ENCODE measurements at places on chromosomes 6 and 20.

- DNase-seq, result no peak
These were observed 13.1 kb upstream of the DEK start for GRCh38 chr6:18277237-18278006.

DNA sequence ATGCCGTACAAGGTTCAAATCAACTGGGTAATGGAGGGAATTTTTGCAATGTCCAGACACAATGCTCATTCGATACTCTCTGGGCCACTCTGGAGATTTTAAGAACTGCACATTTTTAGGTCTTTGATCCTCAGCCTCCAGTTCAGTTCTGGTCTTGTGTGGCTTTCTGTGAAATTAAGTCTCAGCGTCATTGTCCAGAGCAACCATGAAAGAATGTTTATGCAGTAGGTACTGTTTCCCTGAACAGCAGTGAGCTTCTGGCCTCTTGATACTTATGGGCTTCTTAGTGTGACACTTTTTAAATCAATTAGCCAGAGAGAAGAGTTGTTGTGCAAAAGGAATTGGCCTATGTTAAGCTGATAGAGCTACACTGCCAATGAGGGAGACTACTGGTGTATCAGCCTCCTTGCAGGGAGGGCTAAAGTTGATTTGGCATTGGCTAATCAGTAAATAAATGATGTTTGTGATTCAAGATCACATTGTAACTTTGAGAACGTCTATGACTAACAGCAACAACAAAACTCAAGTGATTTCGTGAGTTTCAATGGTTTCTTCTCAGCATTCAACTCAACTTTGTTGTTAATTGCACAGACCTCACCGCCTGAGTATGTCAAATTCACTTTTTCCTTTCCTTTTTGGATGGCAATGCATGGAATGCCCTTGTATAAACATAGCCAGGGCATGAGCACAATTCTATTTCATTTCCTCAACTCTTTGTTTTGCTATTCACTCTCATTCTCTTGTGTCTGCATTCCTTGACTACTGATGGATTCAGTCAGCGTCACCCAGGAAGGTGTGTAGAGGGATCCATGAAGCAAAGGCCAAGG lies 85.1 kb downstream of the GJA1 start:
- DNase-seq, result no peak

GRCh38 chr6:4017058-4017739 lies 61.7 kb downstream of the FAM217A start:
- peak; percentile 25 for DNase-seq

GRCh38 chr6:99611148-99611547 lies 4.5 kb downstream of the PRDM13 start:
- DNase-seq, result no peak

DNA sequence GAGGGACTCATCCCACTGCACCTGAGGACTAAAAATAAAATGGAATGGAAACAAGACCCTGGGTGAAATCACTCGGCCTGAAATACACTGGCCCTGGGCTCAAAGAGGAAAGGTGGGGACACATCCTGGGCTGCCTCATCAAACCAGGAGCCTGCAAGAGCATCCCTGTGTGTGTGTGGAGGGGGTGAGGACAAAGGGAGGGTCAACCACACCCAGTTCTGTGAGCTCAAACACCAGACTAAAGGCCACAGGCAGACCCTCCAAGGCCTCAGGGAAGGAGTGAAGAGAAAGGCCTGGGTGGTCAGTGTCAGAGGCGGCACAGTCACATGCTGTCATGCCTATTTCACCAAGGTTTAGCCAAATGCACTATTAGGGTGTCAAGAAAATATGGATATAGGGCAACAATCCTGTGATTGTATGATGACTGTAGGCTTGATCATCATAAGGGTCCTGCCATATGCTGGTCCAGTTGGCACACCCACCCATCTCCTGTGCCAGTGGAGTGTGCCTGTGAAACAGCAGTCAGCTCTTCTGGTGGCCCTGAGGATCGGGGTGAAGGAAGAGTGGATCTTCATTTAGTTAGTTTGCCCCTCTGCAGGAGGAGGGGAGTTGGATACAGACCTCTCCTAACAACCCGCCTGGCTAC lies 28.9 kb downstream of the SRSF3 start:
- DNase-seq, result no peak

GRCh38 chr6:2639167-2639566 lies 111.6 kb downstream of the MYLK4 start:
- DNase-seq, result no peak

DNA sequence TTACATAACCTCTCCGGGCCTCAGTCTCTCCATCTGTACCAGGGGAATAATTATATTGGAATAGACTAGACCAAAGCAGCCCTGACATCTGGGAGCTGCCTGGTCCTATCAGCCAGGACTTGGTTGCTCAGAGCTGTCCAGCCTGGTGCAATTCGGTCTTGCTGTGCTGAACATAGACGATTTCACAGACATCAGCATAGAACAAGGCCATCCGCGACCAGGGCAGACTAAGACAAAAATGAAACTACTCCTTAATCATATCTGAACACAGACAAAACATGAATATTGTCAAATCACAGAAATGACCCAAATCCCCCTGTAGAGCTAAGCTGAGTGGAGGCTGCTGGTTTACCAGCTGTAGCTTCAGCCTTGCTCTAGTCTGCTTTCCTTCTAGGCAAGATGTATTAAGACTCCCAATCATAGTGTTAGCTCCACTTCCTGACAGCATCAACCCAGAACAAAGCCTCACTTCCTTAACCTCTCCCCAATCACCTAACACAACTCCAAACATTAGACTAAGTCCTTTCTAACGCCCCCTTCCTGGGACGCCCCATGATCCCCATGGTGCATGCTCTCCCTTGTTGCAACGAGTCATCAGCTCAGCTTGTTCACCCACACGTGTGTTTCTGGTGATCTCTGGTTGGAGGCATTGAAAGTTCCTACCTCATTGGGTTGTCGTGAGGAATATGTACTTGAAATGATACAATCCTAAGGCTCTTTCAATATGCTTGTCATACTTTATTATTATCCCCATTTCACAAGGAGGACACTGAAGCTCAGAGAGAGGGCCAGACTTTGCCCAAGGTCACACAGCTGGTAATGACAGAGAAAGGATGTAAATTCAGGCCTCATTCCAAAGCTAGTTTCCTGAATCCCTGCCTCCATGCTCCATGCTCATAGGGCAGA lies 3.5 kb upstream of the MAPK13 start:
- DNase-seq, result no peak

DNA sequence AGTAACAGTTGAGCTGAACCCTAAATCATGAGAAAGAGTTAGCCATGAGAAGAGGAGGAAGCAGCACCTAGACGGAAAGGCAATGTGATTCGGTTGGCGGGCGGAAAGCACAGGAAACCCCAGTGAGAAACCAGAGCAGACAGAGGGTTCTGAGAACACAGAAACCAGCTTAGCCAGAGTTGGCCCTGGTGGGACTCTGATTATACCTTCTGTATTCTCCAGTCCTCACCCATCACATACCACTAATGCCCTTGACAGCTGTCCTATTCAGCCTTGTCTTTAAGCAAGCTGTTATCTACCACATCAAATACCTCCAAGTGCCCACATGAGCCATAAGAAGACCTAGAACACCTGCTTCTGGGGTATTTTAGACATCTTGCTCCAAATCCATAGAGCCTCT lies 58.9 kb upstream of the LRRC1 start:
- no peak for DNase-seq

DNA sequence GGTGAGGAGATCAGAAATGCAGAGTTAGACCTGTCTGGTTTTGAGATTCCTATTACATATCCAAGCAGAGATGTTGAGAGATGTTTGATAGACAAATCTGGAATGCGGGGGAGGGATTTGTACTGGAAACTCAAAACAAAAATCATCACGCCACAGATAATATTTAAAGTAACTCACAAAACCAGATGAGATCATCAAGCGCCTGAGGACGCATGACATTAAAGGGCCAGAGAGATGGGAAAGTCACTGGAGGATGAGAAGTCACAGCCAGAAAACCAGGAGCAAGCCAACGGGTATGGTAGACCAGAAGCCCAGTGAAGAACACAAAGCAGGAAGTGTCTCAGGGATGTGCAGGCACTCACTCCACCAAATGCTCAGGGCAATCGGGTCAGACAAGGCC lies 87.7 kb downstream of the DLL1 start:
- no peak for DNase-seq

- no peak for DNase-seq
These were observed 229.5 kb upstream of the FOXQ1 start for GRCh38 chr6:1082285-1082935.

DNA sequence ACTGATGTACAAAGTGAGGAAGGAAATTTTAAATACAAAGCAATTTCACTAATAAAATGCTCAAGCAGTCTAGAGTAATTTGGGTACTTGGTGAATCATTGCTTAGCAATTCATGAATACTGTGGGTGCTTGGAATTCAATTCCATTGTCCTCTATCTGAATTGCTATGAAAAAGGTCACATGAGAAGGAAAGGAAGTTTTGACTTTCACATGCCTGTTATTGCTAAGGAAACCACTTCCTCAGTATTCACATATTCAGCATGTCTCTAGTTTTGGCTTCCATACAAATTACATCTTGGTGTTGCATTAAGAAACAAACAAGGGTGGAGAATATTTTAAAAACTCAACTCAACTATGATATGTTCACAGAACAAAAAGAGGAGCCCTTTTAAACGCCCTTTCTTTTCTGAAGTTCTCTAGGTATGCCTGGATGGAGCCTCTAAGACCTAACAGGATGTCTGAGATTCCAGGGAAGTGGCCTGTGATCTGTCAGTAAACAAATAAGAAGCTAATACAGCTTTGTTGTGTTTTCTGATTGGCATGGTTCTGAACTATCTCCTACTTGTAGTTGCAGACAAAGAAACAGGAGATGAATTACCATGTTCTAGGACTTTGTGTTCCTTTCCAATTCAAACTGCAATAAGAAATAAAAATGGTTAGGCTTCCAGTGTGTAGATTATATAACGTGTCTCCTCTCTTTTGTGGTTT lies 190.4 kb downstream of the OGFRL1 start:
- no peak for DNase-seq

DNA sequence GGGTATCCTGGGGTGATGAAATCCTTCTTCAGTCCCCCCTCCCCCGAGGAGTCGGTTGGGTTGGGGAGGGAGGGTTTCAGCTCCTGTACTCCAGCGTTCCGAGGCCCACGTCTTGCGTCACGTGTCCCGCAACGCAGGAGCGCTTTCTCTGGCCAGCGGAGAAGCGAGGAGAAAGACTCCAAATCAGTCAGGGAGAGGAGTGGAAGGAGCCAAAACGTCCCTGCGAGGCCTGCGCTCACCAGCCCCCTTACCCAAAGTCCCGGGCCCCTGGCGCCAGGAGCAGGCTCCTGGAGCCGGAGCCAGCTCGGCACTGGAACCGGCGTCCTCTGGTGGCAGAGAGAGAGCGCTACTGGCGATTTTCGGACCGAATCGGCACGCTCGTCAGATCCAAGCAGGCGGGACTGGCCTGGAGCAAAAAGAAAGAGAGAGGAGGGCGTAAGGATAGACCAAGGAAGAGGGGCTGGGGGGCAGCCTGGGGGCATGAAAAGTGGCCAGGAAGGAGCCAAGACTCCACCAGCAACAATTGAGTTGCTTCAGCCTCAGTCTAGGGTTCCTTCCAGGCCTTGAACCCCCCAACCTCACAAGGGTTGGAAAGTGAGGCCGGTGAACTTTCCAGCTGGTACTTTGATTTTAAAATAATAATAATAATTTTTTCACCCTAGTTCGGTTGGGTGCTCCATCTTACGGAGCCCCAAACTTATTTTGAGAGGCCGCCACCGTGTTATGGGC lies at the start of gene GNAS:
Gene GNAS, plus strand, starts transcription at position 174 of the 729 bp plus-strand sequence.
- DNase-seq, result no peak

DNA sequence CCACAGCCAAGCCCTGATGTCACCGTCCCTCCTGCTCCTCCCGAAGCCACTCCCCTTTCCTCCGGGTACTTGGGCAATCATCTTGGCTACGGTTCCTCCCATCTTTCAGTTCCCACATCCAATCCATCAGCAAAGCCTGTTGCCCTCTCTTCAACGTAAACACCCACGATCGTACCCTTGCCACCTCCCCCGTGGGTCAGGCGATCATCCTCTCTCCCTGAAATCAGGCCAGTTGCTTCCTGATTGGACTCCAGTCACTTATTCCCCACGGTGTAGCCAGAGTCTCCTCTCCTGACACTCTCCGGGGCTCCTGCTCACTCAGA lies 44.5 kb downstream of the SULF2 start:
- no peak for DNase-seq

DNA sequence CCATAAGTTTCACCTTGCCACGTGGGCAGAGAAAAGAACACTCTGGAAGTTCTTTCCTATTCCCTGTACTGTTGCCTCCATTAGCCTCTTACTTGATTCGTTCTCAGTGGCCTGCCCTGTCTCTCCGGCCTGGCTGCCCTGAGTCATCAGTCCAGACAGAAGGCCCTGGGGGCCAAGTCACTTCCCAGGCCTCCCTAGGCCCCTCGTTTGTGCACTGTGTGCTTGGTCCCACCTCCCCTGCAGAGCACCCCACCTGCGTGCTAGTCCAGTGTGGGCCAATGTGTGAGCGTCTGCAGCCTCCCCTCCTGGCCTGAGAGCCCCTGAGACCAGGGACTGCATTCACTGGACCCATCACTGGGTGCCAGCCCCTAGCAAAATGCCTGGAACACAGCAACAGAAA lies 191.2 kb upstream of the RREB1 start:
- no peak for DNase-seq

GRCh38 chr6:127466416-127466815 lies 7.2 kb upstream of the KIAA0408 start:
- DNase-seq, result no peak

- DNase-seq, result no peak
These were observed 44.9 kb upstream of the CRISP1 start for GRCh38 chr6:49911252-49911651.

DNA sequence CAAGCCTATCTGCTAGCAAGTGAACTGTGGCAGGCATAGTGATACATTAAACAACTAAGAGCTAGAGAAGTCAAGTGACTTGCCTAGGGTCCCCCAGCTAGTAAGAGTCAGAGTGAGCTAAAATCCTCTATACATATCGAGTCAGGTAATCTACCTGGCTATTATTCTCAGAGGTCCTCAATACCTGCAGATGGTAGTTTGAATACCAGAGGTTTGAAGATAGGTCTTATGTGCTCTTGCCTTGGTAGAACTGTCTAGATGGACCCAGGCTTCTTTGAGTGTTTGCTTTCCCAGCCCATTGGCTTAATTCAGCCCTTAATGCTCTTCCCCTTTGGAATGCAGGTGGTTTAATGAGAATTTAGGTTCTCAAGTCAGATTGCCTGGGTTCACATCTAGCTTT lies 1.1 kb downstream of the ERGIC3 start:
- DNase-seq, result no peak

DNA sequence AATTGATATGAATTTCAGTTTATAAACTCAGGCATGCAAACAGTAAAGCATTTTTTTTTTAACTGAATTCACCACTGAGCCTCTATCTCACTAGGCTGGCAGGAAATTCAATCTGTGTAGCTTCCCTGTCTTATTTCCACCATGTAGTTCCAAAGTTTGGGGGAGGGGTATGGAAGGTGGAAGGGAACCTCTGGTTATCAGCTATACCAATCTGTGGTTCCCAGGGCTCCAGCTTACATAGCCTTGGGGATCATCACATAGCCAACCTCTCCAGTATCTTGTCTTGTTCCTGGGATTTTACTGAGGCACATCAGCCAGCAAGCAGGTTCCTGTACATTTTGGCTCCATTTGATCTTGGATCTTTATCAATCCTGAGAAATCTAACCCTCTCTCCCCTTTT lies 15.6 kb downstream of the RAD21L1 start:
- DNase-seq, result no peak

Measured in hematopoietic multipotent progenitor cell treated with erythropoietin and hydrocortisone succinate and interleukin-3 and kit ligand, for 17 days (in vitro differentiated cells).